Activated naive CD8-positive, alpha-beta T cell treated with anti-CD3 and anti-CD28 coated beads, Interleukin-2, amount 10 ng/mL, durations not matched to agents 7 days and 5 days (primary cell): ENCODE measurements at places on chromosomes 5 and 9.
A peak's percentile ranks its signal among the peaks of the same experiment; 100 is the strongest.

- DNase-seq: no peak
Observed at GRCh38 chr9:132903574-132904492, 25.1 kb downstream of the SPACA9 start.

- no peak for DNase-seq
Observed at GRCh38 chr5:88734983-88735382, 148.0 kb downstream of the MEF2C start.

DNA sequence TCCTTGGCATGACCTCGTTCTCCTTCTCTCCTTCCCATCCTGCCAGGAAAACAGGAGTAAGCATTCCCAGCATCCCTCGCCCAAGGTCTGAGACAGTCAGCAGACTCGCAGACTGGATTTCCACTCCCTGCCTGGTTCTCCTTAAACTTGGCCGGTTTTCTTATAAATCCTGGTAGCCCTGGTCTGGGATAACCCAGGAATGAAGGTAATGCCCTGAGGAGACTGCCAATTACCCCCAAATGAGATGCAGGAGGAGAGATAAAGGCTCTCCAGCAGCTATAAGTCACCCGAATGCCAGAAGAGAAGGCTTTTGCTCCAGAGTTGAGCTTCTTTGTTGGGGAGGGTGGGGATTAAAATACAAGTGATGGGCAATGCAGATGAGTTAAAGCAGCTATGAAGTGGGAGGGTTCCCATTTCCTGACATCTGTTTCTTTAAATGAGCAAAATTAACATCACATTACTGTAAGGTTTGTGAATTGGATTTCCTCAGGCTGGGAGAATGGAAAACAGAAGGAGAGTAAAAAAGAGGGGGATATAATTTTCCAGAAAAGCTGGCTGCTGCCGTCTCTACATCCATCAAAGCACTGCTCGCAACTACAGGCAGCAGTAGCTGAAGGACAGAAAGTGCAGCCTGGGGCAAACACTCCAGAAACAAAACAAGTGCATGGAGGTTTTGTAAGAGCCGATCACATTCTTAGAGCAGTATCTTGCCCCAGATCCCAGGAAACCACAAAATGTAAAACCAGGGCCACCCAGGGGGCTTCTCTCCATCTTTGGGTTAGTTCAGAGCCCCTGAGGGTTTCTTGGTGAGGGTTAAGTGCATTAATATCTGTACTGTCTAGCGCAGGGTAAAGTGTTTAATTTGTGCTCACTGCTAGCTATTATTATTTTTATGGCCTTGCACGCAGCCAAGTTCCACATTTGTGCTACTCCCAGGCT, 177.6 kb upstream of the PANK3 start:
- DNase-seq: no peak

DNA sequence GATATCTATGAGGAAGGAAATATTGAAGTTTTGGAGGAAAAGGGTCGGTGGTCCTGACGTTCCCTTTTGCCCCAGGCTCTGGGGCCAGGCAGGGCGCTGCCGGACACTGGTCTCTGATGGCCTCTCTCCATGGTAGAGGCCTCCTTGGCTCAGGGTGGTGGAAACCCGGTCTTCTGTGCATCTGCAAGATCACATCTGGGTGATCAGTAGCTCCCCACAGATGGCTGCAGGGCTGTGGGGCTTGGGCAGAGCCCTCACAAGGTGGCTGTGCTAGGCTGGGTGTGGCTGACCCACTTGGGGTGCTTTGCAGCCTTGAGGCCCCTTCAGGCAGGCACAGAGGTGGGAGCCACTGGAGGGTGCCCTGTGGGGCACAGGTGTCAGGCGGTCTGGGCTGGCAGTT, 53.9 kb upstream of the RNU6ATAC start:
- no peak for DNase-seq

GRCh38 chr9:76618762-76619161, 145.5 kb upstream of the PCA3 start:
- no peak for DNase-seq

DNA sequence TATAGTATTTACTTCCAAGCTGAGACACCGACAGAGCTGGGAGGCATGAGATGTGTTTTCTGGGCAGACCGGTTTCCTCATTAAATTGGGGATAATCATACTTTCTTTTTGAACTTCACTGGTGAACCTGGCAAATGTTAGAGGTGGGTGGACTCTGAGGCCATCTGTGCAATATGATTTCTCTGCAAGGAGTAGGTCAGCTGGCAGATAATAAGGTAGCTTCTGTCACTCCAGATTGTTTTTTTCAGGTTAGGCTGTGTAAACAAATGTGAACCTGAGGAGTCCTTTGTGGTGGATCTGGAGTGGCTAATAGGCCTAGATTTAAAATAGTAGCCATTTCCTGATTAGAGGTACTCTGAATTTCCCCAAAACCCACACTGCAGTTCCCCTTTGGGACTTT, 75.4 kb upstream of the S1PR3 start:
- no peak for DNase-seq

DNA sequence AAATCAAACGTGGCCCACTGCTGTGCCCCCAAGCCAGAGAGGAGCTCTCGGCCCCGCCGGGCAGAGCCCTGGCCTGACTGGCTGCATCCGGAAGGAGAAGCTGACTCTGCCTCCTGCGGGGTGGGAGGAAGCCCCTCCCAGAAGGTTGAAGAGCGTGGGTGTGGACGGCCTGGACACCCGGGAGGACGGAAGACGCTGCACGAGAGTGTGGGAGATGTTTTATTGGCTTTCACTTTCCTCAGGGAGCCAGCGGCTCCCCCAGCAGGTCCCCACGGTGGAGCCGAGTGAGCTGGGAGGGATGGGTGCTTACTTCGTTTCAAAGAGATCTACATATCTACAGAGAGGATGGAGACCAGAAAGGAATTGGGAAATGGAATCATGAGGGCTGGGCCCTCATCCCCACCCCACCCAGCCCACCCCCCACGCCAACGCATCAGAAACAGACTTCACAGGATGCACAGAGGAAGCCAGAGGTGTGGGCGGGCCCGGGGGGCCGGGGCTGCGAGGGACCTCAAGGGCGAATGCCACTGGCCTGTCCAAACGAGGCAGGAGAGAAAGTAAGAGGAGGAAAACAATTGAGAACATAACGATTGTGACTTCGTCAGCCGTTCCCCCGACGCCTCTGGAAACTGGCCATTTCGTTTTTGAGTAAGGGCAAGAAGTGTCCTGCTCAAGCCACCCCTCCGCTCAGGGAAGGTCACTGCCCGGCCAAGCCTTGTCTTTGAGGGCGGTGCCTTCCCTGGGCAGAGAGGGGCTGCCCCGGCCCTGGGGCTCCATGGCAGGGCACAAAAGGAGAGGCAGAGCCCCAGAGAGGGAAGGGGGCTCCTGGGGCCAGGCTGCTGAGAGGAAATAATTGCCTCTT, 32.1 kb downstream of the FAM163B start:
- no peak for DNase-seq

DNA sequence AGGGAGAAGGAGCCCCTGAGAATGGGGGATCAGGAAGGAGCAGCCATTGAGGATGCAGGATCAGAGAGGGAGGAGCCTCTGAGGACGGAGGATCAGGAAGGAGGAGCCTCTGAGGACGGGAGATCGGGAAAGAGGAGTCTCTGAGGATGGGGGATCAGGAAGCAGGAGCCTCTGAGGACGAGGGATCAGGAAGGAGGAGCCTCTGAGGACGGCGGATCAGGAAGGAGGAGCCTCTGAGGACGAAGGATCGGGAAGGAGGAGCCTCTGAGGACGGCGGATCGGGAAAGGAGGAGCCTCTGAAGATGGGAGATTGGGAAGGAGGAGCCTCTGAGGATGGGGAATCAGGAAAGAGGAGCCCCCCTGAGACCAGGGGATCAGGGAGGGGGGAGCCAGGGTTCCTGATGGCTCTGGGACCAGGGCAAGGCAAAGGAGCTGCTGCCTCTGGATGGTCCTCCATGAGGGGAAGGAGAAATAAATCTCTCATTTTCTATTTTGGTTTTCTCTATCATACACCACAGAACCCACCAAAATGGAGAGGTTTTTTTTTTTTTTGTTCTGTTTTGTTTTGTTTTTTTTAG, 22.6 kb upstream of the SARDH start:
- peak; percentile 12 for DNase-seq

GRCh38 chr9:99385814-99386279, 163.8 kb downstream of the SEC61B start:
- DNase-seq: no peak

DNA sequence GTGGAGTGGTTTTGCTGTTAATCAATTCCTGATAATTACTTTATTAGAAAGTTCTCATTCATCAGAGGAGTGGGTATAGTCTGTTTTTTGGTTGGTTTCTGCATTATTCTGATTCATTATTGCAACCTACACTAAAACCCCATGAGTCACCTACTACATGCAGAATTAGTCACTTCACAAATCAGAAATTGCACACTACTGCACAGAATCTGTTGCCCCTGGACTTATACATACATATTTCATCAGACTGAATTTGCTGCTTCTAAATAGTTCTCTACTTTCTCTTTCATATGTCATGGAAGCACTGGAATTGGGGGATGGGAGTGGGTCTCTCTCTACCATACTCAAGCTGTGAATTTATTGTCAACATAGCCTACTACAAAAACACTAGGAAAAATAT, 585.1 kb downstream of the DNAH5 start:
- no peak for DNase-seq

GRCh38 chr9:124420991-124421543, 5.8 kb upstream of the PSMB7 start:
- DNase-seq: no peak

DNA sequence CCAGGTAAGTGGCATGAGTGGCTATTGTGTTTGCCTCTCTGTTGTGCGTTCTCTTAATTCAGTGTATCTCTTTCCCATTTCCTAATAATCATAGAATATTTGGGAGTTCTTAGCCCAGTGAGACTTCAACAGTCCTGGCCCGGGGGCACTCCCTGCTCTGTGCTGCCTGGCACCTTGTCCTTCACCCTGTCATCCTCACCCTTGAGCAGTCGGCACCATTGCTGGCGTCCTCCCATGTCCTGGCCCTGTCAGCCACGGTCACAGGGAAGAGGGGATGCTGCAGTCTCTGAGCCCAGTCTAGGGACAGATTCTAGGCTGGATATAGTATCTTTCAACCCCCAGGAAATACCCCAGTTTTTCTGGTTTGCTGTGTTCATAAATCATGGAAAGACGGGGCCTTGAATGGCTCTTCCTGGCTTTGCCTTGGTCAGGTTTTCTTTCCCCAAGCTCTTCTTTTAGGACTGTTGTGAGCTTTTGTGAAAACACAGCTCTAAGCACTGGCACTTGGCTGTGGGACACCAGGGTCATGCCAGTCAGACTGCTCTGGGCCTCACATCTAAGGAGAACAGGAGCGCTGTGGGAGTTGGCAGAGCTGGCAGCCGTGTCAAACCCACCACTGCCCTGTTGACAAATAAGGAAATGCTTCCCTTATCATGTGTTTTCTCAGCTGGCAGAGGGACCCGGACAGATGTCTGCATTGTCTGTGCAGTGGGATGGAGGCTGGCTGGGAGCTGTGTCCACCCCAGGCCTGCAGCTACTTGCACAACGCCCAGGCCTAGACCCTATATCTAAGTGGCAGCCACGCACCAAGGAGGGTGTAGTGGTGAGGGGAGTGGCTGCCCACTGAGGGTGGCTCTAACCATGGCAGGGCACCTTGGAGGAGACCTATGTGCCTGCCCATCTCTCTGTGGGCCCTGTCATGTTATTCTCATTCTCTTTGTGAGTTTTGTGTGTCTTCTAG, 378.6 kb downstream of the ICE1 start:
- no peak for DNase-seq

DNA sequence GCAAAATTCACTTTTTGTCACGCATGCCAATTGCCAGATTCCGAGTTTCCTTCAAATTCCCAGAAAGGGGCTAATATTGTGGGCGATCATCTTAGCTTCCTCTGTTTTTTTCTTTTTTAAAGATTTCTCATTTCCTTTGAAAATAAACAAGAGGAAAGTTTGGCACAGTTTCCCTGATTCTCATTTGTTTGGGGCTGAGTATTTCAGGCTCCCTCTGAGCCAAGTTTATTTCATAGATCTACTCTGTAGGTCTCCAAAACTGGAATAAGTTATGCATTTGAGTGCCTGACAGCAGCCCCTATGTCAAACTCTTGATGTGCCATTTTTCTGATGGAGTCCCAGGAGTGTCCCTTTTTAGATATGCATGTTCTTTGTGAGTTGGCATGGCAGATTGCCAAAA, 1297.2 kb upstream of the WWC1 start:
- DNase-seq: no peak

DNA sequence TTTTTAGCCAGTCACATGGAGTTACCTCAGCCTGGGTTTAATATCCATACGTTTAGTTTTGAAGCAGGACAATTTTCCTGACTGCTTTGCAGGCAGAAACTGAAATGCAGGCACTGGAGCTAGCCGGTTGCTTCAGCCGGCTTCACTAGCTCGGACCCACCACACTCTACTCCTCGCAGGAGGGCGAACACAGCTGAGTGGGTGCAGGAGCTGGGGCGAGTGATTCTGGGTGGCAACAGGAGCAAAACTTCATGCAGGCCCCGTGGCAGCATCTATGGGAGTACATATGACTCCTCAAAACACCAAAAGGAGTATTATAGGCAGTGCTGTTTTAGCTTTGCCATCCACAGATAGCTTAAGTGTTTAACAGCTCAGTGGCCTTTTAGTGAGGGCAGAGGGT, 1211.8 kb upstream of the NUDT12 start:
- DNase-seq: no peak

DNA sequence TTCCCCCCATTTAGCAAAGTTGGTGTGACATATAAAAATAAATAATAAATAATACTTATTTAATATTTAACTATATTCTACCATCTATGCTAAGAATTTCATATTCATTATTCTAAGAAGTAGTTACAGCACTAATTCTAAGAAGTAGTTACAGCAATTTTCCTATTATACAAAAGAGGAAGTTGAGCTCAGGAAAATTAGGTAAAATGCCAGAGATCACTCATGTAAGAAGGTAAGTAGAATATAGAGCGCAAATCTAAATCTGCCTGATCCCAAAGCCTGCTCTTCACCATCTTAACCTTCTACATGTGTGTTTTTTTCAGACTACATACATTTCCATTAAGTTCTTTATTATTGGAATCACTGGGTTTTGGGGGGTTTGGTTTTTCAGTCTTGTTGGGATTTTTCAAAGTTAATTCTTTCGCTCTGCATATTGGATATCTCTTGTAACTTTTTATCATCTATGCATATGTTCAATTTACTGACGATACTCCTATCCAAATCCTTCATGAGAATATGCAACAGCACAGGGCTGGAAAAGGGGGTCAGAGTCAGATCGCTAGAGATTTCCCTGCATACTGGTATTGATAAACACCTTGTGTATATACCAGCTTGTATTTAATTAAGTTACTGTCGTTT, 852.1 kb downstream of the MAT2B start:
- DNase-seq: no peak
